ENCODE measurements at places on chromosomes 5 and 9.

DNA sequence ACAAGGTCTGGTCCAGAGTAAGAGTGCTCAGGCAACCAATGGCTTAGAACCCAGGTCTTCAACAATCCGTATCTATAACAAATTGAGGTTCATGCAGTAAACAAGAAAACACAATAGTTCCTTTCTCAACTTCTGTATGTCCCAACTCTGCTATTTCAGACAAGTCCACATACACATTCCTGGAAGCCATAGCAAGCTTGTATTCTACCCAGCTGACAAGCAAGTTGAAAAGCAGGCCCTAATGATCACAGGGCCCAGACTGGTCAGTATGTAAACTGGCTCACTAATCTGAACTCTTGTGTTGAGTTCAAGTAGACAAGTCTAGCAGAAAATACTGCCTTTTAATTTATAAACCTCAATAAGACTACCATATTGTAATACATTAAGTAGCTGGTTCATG, 26.9 kb downstream of the FNIP1 start:
- H3K36me3 ChIP-seq: peaks cover 9% of the 10 kb centered on the region
- no peak overlapping the region for H3K4me3 ChIP-seq
- H3K4me1 ChIP-seq: peaks cover 28% of the 10 kb centered on the region
- no peaks in the 10 kb centered on the region for H3K27me3 ChIP-seq
- no peak overlapping the region for H3K27ac ChIP-seq
- DNase-seq: no peak

DNA sequence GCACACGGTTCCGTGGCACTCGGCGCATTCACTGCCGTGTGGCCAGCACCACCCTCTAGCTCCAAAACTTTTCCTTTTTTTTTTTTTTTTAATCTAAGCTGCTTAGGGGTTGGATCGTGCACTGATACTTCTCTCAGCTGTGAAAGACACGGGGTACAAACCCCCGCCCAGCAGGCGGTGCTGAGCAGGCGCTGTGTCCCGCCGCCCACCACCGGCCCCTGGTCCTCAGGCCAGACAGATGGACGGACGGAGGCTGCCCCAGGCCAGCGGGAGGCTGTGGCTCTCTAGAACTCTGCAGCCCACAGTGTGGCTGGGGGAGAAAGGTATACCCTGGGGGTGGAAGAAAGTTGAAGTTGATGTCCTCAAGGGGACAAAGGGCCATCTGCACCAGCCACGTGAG, 6.2 kb downstream of the AGPAT2 start:
- no peak overlapping the region for H3K4me3 ChIP-seq
- peaks cover 84% of the 10 kb centered on the region for H3K4me1 ChIP-seq
- H3K27ac ChIP-seq: no peak overlapping the region
- peaks cover 34% of the 10 kb centered on the region for H3K36me3 ChIP-seq

GRCh38 chr9:131361202-131361833, 32.6 kb upstream of the PRRC2B start:
- H3K4me1 ChIP-seq: peaks cover 18% of the 10 kb centered on the region
- peak; percentile 34 for DNase-seq
- H3K27ac ChIP-seq: peak overlapping the region; percentile 24

- no peaks in the 10 kb centered on the region for H3K27me3 ChIP-seq
- H3K4me3 ChIP-seq: no peak overlapping the region
- DNase-seq: no peak
- H3K4me1 ChIP-seq: no peaks in the 10 kb centered on the region
- no peaks in the 10 kb centered on the region for H3K36me3 ChIP-seq
Measured at GRCh38 chr5:59790376-59790775, 103.2 kb downstream of the PDE4D start.

- DNase-seq: no peak
- H3K27ac ChIP-seq: no peak overlapping the region
- H3K36me3 ChIP-seq: peaks cover 13% of the 10 kb centered on the region
- H3K4me3 ChIP-seq: no peak overlapping the region
Measured at GRCh38 chr9:107280543-107280942, 2.5 kb upstream of the RAD23B start.

GRCh38 chr5:16702964-16703363, 86.2 kb upstream of the RETREG1 start:
- peaks cover 8% of the 10 kb centered on the region for H3K4me1 ChIP-seq
- DNase-seq: no peak
- H3K4me3 ChIP-seq: no peak overlapping the region
- H3K27me3 ChIP-seq: peaks cover 36% of the 10 kb centered on the region
